ENCODE measurements at places on chromosomes 2 and 18. TPM values are rescaled to one million over a fixed set of nuclear protein-coding genes. Genes with fewer than 3 reads are reported as not detected.
A peak's percentile ranks its signal among the peaks of the same experiment; 100 is the strongest.

GRCh38 chr2:217075268-217076057 lies 215.6 kb upstream of the TNP1 start:
- no peak overlapping the region for H3K27ac ChIP-seq
- DNase-seq, result no peak
- no peaks in the 10 kb centered on the region for H3K4me1 ChIP-seq
- no peaks in the 10 kb centered on the region for H3K36me3 ChIP-seq
- no peak overlapping the region for H3K4me3 ChIP-seq

- no peaks in the 10 kb centered on the region for H3K4me1 ChIP-seq
- H3K36me3 ChIP-seq, result no peaks in the 10 kb centered on the region
- no peak for DNase-seq
Measured at GRCh38 chr2:142082368-142082767, 48.4 kb downstream of the LRP1B start.

DNA sequence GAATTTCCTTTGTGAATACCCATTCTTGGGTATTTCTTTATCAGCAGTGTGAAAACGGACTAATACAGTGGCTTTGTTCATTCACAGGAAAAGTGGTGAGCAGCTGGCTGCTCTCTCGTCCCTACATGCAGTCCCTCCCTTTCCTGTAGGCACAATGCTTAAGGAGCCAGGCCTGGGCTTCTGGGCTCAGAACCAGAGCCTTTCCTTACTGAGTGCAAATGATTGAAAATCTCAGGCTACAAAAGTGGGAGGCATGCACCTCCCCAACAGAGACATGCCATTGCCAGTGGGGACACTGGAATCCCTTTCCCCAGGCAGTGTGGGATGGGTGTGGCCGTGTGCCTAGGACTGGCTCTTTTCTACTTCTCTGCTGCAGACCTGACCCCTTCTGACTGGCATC lies 61.3 kb downstream of the MCFD2 start:
- H3K27ac ChIP-seq, result no peak overlapping the region
- H3K36me3 ChIP-seq, result no peaks in the 10 kb centered on the region
- no peak for DNase-seq
- no peak overlapping the region for H3K4me3 ChIP-seq
- no peaks in the 10 kb centered on the region for H3K27me3 ChIP-seq

DNA sequence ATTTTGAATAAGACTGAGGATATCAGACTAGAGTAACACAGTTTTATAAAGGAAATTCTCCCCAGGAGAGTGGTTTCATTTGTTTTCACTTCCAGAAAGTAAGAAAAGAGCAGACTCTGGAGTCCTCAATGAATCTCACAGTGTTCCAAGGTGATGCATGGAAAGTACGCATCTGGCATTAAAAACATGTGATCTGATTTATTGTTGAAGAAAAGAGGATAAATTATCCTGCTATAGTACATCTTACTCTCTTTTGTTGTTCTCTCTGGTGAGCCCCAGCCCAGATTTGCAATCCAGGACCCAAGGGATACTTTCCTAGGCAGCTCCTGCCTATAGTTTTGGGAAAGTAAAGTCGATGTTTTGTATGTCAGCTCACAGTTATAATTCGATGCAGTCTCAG lies 285.9 kb downstream of the CTNNA2 start:
- no peak overlapping the region for H3K4me3 ChIP-seq
- DNase-seq, result no peak
- no peak overlapping the region for H3K27ac ChIP-seq
- H3K36me3 ChIP-seq, result no peaks in the 10 kb centered on the region

GRCh38 chr2:217387776-217388387 lies 528.0 kb upstream of the TNP1 start:
- no peak for DNase-seq
- no peak overlapping the region for H3K27ac ChIP-seq
- H3K36me3 ChIP-seq, result no peaks in the 10 kb centered on the region
- no peaks in the 10 kb centered on the region for H3K27me3 ChIP-seq

- DNase-seq, result no peak
- H3K4me3 ChIP-seq, result no peak overlapping the region
Measured at GRCh38 chr2:227370092-227370491, 9.0 kb downstream of the TM4SF20 start.

DNA sequence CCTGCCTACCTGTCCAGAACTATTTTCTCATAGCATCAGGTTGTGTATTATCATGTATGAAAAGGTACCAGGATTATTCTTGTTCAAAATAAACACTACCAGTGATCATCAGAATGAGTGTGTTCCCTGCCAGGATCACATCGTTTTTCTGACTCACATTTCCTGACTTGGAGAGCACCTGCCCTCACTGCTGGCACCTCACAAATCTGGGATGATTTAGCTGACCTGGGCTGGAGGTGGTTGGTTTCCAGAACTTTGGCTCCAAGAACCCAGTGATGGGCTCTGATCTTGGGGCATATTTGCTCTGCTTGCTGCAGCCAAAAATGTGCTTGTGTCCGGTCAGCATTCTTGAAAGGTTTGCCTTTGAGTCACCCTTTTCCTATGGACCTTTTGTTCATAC lies 836.3 kb upstream of the ACVR2A start:
- H3K36me3 ChIP-seq, result no peaks in the 10 kb centered on the region
- DNase-seq, result no peak
- no peaks in the 10 kb centered on the region for H3K27me3 ChIP-seq
- no peak overlapping the region for H3K4me3 ChIP-seq
- no peaks in the 10 kb centered on the region for H3K4me1 ChIP-seq
- no peak overlapping the region for H3K27ac ChIP-seq

GRCh38 chr2:241984271-241984655 lies 114.7 kb downstream of the RTP5 start:
- no peaks in the 10 kb centered on the region for H3K4me1 ChIP-seq
- no peak overlapping the region for H3K27ac ChIP-seq
- H3K4me3 ChIP-seq, result no peak overlapping the region
- no peaks in the 10 kb centered on the region for H3K36me3 ChIP-seq
- H3K27me3 ChIP-seq, result no peaks in the 10 kb centered on the region

DNA sequence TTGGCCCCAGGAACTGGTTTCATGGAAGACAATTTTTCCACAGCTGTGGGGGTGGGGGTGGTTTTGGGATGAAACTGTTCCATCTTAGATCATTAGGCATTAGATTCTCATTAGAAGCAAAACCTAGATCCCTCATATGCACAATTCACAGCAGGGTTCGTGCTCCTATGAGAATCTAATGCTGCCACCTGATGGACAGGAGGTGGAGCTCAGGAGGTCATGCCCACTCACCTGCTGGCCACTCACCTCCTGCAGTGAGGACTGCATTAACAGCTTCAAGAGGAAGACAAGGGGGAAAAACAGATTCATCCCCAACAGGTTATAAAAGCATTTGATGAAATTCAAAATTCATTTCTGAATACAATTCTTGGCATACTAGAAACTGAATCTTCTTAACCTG lies 38.5 kb downstream of the THAP4 start:
- H3K4me3 ChIP-seq, result no peak overlapping the region
- H3K27ac ChIP-seq, result no peak overlapping the region
- H3K4me1 ChIP-seq, result no peaks in the 10 kb centered on the region
- no peak for DNase-seq

DNA sequence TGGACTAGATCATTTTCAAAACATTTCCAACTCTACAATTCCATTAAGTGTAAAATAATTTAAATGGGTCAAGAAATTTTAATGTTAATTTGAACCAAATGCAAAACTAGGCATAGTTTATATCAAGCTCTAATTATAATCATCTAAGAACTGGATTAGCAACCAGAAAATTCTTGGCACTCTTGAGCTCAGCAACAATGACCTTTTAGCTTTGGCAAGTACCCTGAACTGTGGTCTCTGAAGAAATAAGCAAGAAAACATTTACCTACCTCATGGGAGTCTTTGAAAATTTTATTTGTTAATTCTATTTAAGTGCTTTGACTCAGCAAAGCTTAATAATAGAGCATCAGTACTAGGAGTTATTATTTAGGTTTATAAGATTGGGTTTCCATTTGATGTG lies 313.2 kb downstream of the SATB2 start:
- H3K27me3 ChIP-seq, result no peaks in the 10 kb centered on the region
- DNase-seq, result no peak
- H3K27ac ChIP-seq, result no peak overlapping the region
- H3K4me1 ChIP-seq, result no peaks in the 10 kb centered on the region
- H3K4me3 ChIP-seq, result no peak overlapping the region

- no peaks in the 10 kb centered on the region for H3K27me3 ChIP-seq
- DNase-seq, result peak; percentile 46
- H3K27ac ChIP-seq, result no peak overlapping the region
- no peaks in the 10 kb centered on the region for H3K36me3 ChIP-seq
Measured at GRCh38 chr18:49514577-49514976, 27.5 kb upstream of the C18orf32 start.

DNA sequence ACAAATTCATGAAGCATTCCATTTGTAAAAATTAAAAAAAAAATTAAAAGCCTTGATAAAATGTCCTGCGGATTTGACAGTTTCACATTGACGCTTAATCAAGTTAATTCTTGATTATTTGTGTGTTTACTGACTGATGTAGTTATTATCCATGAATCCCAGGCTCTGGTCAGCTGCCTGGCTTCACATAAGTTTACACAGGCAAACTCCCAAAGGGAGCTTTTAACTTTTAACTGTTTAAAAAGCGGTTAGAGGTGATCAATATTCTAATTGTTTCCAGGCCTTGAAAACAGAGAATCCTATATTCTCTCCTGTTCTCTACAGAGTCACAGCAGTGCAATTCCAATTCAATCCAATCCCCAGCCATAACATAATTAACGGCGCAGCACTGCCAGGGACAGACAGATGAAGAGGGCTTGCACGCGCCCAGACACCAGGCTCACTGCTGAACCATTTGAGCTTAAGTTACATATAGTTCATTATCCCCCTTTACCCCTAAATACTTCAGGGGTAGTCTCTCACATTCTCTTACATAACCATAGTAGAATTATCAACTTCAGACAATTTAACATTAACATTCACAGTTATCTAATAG lies 47.5 kb downstream of the ATP8B1 start:
- no peaks in the 10 kb centered on the region for H3K36me3 ChIP-seq
- no peak for DNase-seq
- no peaks in the 10 kb centered on the region for H3K27me3 ChIP-seq
- peaks cover 14% of the 10 kb centered on the region for H3K4me1 ChIP-seq
- H3K4me3 ChIP-seq, result no peak overlapping the region

GRCh38 chr2:75605770-75606529 lies 40.6 kb upstream of the MRPL19 start:
- no peaks in the 10 kb centered on the region for H3K4me1 ChIP-seq
- H3K4me3 ChIP-seq, result no peak overlapping the region
- no peaks in the 10 kb centered on the region for H3K36me3 ChIP-seq
- no peak for DNase-seq

DNA sequence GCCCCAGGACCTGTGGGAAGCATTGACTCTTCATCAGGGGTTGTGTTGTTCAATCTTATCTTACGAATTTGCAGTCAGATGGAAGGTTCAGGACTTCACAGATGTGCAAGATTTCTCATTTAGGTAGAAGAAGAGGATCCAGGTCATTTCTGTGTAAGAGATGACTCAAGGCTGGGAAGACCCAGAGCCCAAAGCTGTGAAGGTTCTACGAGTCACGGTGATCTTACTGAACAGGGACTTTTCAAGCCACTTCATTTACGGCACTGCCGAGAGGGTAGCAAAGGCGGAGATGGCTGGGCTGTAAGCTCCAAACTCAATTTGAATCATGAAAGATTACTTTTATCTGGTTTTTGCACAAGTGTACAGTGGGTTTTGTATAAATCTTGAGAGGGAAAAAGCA lies 228.0 kb upstream of the MEX3C start:
- no peak overlapping the region for H3K4me3 ChIP-seq
- no peaks in the 10 kb centered on the region for H3K36me3 ChIP-seq
- no peaks in the 10 kb centered on the region for H3K4me1 ChIP-seq
- H3K27me3 ChIP-seq, result no peaks in the 10 kb centered on the region
- H3K27ac ChIP-seq, result no peak overlapping the region

GRCh38 chr18:35803551-35803950 lies 168.9 kb upstream of the RMP24 start:
- no peaks in the 10 kb centered on the region for H3K36me3 ChIP-seq
- H3K27me3 ChIP-seq, result no peaks in the 10 kb centered on the region
- DNase-seq, result no peak
- no peak overlapping the region for H3K4me3 ChIP-seq
- no peaks in the 10 kb centered on the region for H3K4me1 ChIP-seq
- no peak overlapping the region for H3K27ac ChIP-seq

- no peak overlapping the region for H3K27ac ChIP-seq
- H3K27me3 ChIP-seq, result no peaks in the 10 kb centered on the region
- DNase-seq, result no peak
- no peaks in the 10 kb centered on the region for H3K4me1 ChIP-seq
Measured at GRCh38 chr2:222959358-222959757, 92.6 kb upstream of the KCNE4 start.

DNA sequence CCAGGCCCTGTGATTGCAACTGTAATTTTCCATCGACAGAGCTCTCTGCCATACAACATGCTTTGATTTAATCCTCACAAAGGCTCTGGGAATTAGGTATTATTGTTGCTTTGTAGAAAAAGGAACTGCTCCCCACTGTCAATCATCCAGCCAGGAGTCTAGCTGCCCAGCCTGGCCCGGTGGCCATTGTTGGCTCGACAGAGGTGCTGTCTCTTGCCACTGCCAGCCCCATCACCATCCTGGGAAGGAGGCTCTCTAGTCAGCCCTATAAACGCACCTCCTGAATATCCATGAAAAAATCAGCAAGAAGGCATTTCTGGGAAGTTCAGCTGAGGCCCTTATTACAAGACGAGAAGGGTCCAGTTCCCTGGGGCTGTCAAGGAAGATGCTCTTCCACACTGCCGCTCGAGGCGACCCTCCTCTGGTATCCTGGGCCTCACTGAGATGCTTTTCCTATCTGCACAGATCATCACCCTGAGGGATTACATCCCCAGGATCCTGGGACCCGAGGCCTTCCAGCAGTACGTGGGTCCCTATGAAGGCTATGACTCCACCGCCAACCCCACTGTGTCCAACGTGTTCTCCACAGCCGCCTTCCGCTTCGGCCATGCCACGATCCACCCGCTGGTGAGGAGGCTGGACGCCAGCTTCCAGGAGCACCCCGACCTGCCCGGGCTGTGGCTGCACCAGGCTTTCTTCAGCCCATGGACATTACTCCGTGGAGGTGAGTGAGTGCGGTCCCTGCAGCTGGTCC lies 71.0 kb downstream of the TPO start:
- H3K27me3 ChIP-seq, result no peaks in the 10 kb centered on the region
- H3K36me3 ChIP-seq, result no peaks in the 10 kb centered on the region
- H3K4me3 ChIP-seq, result no peak overlapping the region

DNA sequence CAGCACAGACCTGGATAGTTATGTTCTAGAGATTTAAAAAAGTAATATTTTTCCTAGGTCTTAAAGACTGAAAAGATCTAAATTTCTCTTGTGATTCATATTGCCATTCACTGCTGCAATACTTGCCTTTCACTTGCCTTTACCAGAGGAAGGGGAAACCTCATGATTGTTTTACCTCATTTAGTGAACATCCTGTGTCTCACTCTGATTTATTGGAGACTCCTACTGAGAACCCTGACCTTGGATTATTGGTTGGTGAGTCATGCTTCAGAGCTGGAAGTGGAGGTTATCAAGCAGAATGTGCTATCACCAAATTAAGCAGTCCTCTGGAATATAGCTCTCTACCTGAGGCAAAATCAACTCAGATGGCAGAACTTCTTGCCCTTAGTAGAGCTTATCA lies 500.5 kb downstream of the TSN start:
- no peaks in the 10 kb centered on the region for H3K36me3 ChIP-seq
- no peaks in the 10 kb centered on the region for H3K4me1 ChIP-seq
- H3K27ac ChIP-seq, result no peak overlapping the region
- no peak overlapping the region for H3K4me3 ChIP-seq

Gene C2orf15
- total RNA-seq, result 0.30 TPM

Gene TTN
- total RNA-seq, result 0.51 TPM

Gene MAB21L4
- total RNA-seq, result 17.0 TPM

Gene SLC9A4
- total RNA-seq, result not detected

Gene MGAT4A
- 16.0 TPM for total RNA-seq

Gene RAB6C
- total RNA-seq, result not detected

Gene MC4R
- total RNA-seq, result not detected

Measured in right lobe of liver (tissue), 6 donors.